ENCODE measurements at places on chromosomes 12 and 14.

GRCh38 chr14:53249059-53249458 is 95.9 kb upstream of the DDHD1 start:
- no peak overlapping the region for H3K27ac ChIP-seq
- H3K4me3 ChIP-seq, result no peak overlapping the region
- no peaks in the 10 kb centered on the region for H3K36me3 ChIP-seq
- no peak for DNase-seq
- no peaks in the 10 kb centered on the region for H3K4me1 ChIP-seq
- H3K27me3 ChIP-seq, result no peaks in the 10 kb centered on the region

GRCh38 chr14:33375786-33376185 is 437.1 kb downstream of the NPAS3 start:
- no peaks in the 10 kb centered on the region for H3K4me1 ChIP-seq
- no peaks in the 10 kb centered on the region for H3K36me3 ChIP-seq
- no peak overlapping the region for H3K4me3 ChIP-seq
- no peaks in the 10 kb centered on the region for H3K27me3 ChIP-seq
- DNase-seq, result no peak

DNA sequence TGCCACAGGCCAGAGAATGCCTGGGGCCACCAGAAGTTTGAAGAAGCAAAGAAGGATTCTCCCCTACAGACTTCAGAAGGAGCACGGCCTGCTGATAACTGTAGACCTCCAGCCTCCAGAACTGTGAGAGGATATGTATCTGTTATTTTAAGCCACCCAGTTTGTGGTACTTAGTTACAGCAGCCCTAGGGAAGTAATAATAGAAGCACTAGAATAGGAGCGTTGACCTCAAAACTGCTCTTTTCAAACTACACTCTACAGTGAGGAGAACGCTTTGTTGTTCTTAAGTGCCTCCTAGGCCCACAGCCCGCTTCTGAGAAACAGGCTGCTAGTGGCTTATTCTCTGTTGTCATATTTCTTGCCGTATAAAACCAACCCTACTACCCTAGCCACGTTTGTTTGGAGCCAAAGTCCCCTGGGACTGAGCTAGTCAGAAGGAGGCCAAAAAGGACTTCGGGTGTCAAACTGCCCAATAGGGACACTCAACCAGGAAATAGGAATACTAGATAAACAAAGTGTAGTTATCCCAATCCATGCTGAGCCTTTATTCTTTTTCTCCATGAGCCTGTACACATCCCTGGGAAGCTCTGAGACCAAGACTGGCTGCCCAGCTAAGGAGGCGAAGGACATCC is 38.5 kb upstream of the FRS2 start:
- H3K27me3 ChIP-seq, result no peaks in the 10 kb centered on the region
- no peak overlapping the region for H3K4me3 ChIP-seq
- no peaks in the 10 kb centered on the region for H3K36me3 ChIP-seq
- DNase-seq, result no peak
- no peak overlapping the region for H3K27ac ChIP-seq
- no peaks in the 10 kb centered on the region for H3K4me1 ChIP-seq

GRCh38 chr14:92963301-92964123 is 40.6 kb downstream of the CHGA start:
- H3K27me3 ChIP-seq, result no peaks in the 10 kb centered on the region
- no peak for DNase-seq
- H3K36me3 ChIP-seq, result peaks cover 4% of the 10 kb centered on the region
- no peak overlapping the region for H3K4me3 ChIP-seq
- no peak overlapping the region for H3K27ac ChIP-seq

- H3K27me3 ChIP-seq, result no peaks in the 10 kb centered on the region
- no peak for DNase-seq
- H3K27ac ChIP-seq, result no peak overlapping the region
- no peaks in the 10 kb centered on the region for H3K4me1 ChIP-seq
- H3K4me3 ChIP-seq, result no peak overlapping the region
These were observed 157.4 kb downstream of the STXBP6 start for GRCh38 chr14:24892497-24893051.
